Posterior cingulate gyrus (tissue), 11 donors: ENCODE measurements at places on chromosomes 7 and 10.

DNA sequence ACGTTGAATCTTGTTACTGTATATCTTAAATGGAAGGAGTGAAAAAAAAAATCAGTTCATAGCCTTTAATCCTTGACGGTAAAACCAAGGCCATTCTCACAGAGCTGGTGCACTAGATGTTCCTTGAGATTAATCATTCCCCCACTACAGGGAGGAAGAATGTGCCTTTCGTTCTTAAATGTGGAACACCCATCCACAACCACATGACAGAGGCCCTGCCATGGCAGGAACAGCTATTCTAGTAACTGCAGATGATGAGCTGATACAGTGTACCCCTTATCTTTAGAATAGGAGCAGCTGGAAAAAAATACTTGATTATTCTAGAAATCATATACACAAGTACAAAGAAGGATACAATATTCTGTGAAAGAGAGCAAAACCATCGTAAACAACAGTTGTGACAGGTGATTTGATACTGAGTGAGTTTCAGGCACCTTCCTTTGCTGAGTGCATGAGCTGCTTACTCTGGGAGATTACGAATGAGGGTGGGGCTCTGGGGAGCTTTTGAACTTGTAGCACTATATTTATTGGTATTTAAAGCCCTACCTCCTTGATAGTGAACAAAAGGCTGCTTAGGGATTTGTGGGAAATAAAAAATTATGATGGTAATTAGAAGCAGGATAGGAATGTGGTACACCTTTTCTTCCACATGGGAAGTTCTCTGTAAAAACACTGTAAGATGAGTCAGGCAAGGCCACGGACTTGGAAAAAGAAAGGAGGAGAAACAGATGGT is 244.4 kb upstream of the SLC26A5 start:
- DNase-seq, result no peak

GRCh38 chr10:80136134-80136571 is 3.6 kb downstream of the PLAC9 start:
- no peak for DNase-seq

DNA sequence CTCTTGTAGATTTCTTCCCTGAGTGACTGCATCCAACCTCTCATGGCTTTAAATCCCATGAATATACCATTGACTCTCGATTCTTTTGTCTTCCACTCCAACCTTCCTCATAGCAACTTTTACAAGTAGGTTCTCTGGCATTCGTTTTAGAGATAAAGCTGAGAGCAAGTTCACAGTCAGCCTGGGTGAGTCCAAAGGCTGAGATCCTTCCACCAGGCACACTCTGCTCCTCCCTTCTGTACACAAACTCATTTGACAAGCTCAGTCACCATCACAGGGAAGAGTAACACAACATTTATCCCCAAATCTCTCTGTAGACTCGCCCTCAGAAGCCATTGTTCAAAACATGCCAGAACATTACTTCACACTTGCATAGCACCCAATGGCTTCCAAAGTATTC is 10.9 kb downstream of the CTTNBP2 start:
- no peak for DNase-seq

GRCh38 chr7:77757589-77757988 is 40.6 kb downstream of the TMEM60 start:
- no peak for DNase-seq

- no peak for DNase-seq
Observed at GRCh38 chr7:94888551-94888950, 18.8 kb upstream of the PPP1R9A start.
